ENCODE measurements at places on chromosomes 16 and 17.

DNA sequence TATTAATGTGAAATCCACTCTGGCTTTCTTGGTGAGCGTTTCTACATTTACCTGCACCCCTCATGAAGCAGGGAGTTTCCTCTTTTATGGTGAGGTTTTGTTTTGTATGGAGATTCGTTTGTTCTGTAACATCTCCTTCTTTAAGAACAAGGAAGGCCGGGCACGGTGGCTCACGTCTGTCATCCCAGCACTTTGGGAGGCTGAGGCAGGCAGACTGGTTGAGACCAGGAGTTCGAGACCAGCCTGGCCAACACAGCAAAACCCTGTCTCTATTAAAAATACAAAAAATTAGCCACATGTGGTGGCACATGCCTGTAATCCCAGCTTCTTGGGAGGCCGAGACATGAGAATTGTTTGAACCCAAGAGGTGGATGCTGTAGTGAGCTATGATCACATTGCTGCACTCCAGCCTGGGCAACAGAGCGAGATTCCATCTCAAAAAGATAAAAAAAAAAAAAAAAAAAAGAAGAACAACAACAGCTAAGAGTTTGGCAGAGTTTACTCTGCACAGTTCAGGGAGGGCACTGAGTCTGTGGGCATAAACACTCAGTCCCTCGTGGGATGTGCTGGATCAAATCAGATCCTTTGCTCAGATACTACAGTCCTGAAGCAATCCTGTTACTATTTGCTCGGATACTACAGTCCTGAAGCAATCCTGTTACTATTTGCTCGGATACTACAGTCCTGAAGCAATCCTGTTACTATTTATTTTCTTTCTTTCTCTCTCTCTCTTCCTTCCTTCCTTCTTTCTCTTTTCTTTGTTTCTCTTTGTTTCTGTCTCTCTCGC lies 28.9 kb downstream of the ADCY9 start:
- DNase-seq = no peak

DNA sequence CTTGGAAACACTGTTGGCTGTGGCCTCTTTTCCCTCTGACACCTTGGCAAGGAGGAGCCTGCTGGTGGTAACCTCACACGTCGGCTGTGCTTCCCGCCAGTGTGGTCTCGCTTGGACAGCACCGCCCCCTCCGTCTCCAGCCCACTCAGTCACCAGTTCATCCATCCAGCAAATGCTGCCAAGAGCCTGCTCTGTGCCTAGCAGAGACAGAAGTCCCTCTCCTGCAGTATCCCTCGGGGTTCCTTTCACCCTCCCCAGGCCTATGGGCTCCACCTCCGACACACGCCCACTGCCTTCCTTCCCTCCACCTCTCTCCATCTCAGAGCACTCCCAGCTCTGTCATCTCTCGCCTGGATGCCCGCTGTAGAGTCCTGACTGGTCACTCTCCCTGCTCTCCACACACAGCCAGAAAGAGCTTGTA lies 12.3 kb downstream of the CACNG4 start:
- DNase-seq = no peak

- DNase-seq = no peak
Observed at GRCh38 chr17:15480204-15480603, 12.8 kb upstream of the CDRT4 start.

DNA sequence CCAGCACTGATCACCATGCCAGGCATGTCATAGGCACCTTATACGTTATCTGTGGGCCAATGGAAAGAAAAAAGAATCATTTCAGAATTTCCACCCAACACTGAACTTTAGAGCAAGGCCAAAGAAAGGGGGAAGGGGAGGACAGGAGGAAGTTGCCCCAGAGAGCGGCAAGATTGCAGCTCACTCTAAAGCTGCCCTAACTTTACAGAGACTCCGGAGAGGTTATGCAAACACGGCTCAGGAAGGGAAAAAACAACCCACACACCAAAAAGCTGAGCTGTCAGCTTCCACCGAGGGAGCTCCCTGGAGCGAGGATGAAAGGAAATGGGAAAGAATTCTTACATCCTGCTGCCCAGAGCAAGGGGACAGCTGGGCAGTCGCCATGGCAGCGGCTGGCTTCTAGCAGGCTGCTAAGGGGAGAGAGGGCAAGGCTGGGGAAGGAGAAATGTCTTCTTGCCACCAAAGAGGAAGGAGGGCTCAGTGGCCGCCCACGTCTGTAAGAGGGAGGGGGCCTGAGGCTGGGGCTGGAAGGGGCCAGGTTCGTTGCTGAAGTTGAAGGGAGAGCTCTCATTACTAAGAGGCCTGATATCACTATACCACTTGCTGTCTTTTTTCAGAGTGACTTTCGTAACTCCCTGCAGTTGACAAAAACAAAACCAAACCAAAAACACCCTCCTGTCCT lies 18.2 kb downstream of the COTL1 start:
- DNase-seq = peak; percentile 79

DNA sequence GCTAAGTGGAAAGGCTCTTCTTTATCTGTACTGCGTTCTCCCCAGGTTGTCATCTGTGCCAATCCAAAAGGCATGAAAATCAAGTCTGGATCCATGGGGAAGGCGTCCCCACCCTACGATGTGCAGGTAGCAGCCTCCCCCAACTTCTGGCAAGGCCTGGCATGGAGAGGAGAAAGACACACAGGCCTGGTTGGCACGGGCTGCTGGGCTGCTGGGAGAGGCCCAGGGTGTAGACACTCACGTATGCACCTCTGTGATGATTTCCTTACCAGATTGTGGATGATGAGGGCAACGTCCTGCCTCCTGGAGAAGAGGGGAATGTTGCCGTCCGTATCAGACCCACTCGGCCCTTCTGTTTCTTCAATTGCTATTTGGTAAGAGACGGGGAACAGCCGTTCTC lies 20.4 kb upstream of the ACSM2A start:
- no peak for DNase-seq
